Kidney (tissue), 22 donors: ENCODE measurements at places on chromosomes 1 and 21.

GRCh38 chr21:32463889-32464300, 51.4 kb downstream of the EVA1C start:
- DNase-seq: no peak

DNA sequence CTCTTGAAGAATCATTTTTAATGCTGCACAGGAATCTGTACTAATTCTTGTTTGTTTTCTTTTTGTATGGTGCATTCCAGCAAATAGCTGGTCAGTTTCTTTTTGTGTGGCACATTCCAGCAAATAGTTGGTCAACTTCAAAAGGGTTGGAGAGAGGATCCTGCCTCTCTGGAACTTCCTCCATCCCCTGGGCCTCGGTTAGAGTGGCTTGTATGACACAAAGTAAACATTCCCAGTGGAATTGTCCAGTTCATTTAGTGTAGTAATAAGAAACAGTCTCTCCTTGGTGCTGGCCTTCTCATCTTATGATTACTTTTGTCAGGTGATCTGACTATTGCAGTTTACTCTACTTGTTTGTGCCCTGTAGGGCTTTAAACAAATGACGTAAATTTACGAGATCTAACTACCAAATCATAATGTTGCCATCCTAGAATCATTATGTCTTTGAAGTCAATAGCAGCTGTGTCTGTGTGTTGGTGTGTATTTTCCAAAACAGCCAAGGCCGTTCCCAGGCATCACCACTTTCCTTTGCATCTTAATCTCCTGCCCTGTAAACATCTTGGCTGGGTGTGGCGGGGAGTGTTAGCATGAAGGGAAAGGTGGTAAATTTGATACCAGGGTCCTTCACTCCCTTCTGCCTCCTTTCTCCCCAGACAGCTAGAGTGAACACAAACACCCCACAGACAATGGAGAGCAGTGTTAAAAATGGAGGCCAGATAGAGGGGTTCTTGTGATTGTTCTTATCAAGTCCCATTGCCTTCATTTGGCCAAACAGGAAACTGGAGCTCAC, 77.9 kb downstream of the CDC7 start:
- no peak for DNase-seq

GRCh38 chr1:50099654-50100053, 9.1 kb upstream of the ELAVL4 start:
- DNase-seq: no peak

GRCh38 chr1:222370913-222371675, 176.8 kb downstream of the HHIPL2 start:
- no peak for DNase-seq

- no peak for DNase-seq
Measured at GRCh38 chr1:64010316-64010715, 193.1 kb upstream of the UBE2U start.

DNA sequence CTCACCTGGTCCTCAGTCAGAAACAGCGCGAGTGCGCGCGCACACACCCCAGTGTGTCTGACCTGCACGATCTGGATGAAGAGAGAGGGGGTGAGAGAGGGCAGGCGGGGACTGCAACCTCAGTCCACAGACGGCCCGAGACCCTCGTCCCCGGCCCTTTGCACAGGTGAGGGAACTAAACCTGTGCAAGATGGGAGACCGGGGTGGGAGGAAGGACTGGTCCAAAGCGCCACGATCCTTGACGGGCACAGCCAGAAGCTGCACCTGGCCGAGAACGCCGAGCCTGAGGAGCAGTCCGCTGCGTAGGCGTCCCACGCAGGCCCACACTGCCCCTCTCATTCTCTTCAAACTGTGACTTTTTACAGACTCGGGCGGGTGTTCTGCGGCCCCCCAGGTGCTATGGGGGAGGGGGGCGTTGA, 519 bp upstream of the IQCC start:
- no peak for DNase-seq

GRCh38 chr1:36160949-36161485, 5.1 kb downstream of the MAP7D1 start:
- peak; percentile 78 for DNase-seq

GRCh38 chr21:42294273-42294880, 20.8 kb downstream of the TFF3 start:
- DNase-seq: no peak

DNA sequence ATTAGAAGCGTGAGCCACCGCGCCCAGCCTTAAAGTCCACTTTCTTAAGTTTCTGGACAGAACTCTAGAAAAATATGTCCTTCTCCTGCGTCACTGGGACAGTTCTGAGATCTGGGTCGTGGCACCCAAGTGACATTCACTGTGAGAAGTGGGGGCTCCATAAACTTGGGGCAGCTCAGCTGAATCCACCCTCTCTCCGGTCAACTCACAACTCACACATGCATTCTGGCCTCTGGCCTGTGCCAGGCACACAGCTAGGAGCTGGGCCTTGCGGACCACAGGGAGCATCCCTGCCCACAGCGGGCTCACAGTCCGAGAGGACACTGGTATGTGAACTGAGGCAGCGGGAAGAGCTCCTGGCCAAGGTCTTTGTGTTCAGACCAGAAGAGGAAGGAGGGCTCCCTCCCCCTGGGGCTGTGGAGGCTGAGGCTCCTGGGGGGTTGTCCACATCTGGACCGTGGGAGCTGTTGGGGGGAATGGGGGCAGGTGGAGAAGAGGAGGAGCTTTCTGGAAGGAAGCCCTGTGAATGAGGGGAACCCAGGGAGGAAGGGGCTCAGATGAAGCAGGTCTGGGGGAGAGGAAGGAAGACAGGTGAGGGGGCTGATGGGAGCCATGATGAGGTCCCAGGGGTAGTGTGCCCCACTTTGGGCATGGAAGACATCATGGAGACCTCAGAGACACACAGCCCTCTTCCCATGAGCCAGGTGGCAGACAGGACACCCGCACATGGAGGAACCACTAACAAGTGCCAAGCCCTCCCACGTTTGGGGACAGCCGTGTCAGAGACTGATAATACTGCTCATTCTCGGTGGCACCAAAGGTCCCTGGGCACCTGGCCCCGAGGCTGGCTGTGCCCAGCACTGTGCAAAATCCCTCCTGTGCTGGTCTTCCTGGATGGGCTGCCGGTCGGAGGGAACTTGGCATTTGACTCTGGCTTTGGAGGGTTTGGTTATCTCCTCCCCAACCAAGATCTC, 191.0 kb upstream of the VAMP3 start:
- DNase-seq: no peak

DNA sequence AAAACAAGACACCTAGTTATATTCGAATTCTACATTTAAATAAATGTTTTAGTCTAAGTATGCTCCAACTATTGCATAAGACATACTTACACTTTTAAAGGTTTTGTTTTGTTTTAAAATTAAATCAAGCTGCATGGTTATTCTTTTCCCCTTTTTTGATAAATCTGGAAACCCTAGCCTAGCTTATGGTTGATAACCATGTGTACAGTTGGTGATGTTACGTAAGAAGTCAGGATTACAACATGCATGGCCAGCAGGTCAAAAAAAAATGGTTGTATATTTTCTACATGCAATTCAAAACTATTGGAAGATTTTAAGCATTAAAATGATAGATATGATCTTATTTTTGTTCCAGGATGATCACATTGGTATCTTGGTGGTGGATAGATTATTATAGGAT, 1600.6 kb downstream of the PLA2G4A start:
- DNase-seq: no peak

GRCh38 chr1:119909890-119910596, 13.7 kb upstream of the ADAM30 start:
- DNase-seq: no peak

DNA sequence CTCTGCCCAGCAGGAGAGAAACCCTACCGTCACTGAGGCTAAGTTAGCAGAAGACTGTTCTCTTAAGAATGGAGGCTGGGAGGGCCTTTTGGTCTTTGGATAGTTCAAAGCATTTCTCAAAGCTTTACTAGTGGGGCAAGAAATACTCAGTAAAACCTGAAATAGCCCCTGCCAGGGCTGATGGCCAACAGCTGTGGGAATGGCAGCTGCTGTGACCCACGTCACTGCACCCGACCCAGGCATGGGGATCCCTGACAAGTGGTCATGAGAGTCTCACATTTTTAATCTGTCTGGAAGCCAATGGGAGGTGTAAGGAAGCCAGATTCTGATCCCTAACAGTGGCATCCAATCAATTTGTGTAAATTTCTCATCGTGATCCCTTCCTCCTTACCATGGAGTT, 44.5 kb upstream of the ENAH start:
- DNase-seq: peak; percentile 39

- no peak for DNase-seq
Measured at GRCh38 chr1:53521924-53522552, 62.8 kb downstream of the DMRTB1 start.
